WERI-Rb-1 (cell line): ENCODE measurements at places on chromosomes 1 and 21.

- DNase-seq: no peak
Observed at GRCh38 chr1:117892512-117892911, 36.9 kb downstream of the GDAP2 start.

- DNase-seq: no peak
Observed at GRCh38 chr1:5854754-5855153, 137.5 kb downstream of the NPHP4 start.

- no peak for DNase-seq
Observed at GRCh38 chr1:51328279-51328678, 2.1 kb downstream of the TTC39A start.

- no peak for DNase-seq
Observed at GRCh38 chr21:25313829-25314228, 293.5 kb downstream of the MRPL39 start.

DNA sequence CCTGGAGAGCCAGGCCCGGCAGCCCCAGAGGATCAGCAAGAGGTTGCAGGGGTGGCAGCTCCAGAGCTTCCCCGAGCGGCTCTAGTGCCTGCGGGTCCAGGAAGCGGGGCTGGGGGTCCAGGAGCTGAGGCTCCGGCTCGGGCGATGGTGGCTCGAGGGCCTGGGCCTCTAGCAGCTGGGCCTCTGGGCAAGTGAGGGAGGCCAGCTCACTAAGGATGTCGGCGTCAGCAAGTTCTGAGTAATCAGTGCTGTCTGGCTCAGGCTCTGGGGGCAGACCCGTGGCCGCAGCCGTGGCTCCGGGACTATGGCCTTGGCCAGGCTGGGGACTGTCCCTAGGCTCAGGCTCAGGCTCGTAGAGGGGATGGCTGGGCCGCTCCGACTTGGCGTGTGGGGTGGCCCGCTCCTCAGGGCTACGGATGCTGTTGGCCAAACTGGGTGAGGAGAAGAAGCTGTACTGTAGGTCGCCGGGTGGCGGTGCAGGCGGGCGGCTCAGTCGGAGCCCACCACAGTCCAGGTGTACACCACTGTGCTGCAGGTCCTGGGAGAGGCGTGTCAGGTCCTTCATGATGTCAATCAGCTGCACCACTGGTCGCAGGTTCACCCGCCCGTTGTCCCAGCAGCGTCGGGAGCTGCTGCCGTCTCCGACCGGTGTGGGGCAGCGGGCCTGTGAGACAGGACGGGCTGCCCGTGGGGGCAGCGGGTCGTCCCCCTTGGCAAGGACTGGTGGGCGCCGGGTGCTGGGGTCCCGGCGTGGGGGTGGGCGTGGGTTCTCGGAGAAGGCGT, 52.6 kb downstream of the AHDC1 start:
- DNase-seq: no peak

GRCh38 chr1:167221126-167221737, 546 bp downstream of the POU2F1 start:
- DNase-seq: no peak

- DNase-seq: no peak
Observed at GRCh38 chr1:240111558-240111957, 19.9 kb downstream of the FMN2 start.
